ENCODE measurements at places on chromosomes 11 and 22.
A peak's percentile ranks its signal among the peaks of the same experiment; 100 is the strongest.

DNA sequence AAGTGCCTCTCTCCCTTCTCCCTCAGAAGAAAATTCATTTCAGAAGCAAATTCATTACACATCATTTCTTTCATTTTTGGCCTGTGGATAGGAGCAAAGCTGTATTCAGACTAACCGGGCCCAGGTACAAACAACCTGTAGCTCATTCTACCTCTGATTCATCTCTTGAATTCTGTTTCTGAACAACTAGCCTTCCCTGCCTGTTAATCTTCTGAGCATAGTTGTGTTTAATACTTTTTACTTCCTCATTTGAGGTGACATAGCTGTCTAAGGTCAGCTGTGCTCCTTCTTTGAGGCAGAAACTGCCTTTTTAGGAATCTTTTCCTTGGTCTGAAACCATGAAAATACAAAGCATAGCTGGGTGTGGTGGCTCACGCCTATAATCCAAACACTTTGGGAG lies 12.6 kb upstream of the IL18BP start:
- DNase-seq: peak; percentile 31

DNA sequence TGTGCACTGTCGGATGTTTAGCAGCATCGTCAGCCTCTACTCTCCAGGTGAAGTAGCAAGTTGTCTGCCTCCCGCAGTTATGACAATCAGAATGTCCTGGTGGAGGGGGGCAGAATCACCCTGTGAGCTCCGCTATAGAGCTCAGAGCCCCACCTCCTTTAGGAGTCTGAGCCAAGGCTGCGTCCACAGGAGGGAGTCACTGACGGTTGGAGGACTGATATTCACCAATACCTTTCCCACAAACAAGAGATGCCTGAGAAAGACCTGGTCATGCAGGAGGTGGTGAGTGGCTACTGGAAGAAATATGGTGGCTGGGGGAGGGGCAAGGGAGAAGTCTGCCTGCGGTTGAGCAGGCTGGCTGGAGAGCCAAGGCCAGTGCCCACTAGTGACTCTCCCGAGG lies 41.7 kb upstream of the ADA2 start:
- no peak for DNase-seq

- no peak for DNase-seq
Observed at GRCh38 chr11:74072721-74073120, 63.8 kb upstream of the UCP3 start.

- DNase-seq: no peak
Observed at GRCh38 chr11:80503990-80504389, 1063.2 kb upstream of the TENM4 start.

DNA sequence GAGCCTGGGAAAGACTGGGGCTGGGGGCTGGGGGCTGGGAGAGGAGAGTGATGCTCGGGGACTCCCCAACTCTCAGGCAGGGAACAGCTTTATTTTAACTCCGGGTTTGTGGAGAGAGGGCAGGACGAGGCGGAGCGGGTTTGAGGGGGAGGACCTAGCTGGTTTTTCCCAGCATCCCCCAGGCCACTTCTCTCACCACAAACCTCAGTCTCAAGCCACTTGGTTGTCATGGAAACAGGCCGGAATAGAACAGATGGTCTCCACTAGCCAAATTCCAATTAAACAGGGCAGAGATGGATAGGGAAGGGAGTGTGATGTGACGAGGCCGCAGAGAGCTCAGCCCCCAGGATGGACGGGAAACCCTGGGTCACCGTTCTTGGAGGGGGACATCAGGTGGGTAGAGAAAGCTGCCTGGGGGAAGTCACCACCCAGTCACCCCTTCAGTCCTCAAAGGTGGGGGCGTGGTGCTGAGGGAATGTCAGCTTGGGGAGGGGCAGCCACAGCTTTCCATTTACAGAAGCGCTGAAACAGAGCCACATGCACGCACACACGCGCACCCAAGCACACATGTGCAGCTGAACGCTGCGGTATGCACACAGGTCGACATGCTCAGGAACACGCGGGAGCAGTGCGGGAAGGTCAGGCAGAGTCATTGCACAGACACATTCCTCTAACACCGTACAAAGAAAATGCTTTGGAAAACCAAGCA lies 19.2 kb downstream of the NECTIN1 start:
- DNase-seq: no peak

Measured in inflammatory macrophage treated with lipopolysaccharide for 4 hours (primary cell).